ENCODE measurements at places on chromosomes 5 and 9.

DNA sequence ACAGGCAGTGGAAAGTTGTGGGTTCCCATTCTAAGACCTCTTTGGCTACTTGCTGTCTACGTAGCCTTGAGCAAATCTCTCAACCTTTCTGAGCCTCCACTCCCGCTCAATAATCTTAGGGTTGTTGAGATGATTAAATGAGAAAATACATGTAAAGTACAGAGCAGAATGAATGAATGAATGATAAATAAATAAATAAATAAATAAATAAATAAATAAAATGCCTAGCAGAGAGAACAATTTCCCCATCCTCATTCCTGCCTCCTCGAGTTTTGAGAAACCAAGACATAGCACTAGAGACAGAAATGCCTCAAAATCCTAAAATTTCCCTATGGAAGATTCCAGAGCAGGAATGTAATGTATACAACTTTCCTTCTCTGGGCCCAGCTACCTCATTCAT is 128.3 kb upstream of the RAD23B start:
- DNase-seq: no peak

DNA sequence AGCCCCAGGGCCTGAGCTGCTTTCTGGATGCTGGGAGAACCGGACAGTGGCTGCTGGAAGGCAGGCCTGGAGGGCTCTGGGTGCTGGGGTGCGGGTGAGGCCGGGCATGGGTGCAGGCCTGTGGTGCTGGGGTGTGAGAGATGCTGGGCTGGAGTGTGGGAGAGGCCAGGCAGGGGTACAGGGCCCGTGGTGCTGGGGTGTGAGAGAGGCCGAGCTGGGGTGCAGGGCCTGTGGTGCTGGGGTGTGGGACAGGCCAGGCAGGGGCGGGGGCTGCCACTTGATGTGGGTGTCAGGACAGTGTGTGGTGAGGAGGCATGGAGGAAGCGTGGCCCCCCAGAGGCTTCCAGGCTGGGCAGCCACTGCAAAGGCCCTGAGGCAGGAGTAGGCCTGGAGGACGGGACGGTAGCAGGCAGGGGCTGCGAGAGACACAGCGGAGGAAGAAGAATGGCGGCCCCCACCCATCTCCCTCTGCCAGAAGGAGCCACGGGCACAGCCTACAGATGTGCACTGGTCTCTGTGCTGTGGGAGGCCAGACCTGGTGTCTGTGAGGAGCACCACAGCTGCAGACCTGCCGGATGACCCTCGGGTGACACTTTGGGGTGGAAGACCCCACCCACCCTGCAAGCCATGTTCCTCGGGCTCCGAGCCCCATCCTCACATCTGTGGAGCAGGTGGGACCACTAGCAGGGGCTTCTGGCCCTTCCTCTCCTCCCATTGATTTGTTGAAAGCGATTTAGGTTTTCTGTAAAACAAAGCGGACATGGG is 9.3 kb downstream of the NKD2 start:
- no peak for DNase-seq

DNA sequence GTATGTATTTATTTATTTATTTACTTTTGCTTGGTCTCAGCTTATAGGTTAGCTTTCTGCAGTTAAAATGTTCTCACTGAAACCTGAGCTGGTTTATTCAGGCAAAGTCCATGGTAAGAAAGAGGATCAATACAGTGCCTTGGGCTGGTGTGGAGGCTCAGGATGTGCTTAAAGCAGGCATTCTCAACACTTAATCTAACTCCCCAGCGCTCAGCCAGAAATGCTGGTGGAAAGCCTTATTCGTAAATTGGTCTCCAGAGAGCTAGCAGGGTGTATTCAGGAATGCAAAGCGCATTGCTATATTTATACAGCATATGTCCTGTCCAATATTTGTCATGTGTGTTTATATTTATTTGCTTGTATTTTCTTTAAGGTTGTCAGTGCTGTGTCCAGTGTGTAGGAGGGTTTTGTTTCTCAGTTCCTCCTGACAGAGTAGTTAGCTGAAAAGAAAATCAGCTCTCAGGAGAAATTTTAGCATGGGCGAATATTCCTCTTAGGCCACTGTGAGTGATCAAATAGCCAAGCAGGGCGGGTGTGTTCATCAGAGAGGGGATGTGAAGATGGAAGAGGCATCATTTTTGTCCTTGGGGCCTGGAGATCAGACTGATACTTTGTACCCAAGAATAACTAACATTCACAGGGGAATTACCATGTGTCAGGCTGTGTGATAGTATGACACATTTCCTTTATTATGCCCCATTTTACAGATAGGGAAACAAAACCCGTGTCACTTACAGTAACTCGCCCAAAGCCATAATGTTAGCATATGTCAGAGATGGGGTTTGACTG is 65.8 kb downstream of the DOCK2 start:
- DNase-seq: no peak

- no peak for DNase-seq
These were observed 457 bp upstream of the CDH18 start for GRCh38 chr5:19988457-19988856.

DNA sequence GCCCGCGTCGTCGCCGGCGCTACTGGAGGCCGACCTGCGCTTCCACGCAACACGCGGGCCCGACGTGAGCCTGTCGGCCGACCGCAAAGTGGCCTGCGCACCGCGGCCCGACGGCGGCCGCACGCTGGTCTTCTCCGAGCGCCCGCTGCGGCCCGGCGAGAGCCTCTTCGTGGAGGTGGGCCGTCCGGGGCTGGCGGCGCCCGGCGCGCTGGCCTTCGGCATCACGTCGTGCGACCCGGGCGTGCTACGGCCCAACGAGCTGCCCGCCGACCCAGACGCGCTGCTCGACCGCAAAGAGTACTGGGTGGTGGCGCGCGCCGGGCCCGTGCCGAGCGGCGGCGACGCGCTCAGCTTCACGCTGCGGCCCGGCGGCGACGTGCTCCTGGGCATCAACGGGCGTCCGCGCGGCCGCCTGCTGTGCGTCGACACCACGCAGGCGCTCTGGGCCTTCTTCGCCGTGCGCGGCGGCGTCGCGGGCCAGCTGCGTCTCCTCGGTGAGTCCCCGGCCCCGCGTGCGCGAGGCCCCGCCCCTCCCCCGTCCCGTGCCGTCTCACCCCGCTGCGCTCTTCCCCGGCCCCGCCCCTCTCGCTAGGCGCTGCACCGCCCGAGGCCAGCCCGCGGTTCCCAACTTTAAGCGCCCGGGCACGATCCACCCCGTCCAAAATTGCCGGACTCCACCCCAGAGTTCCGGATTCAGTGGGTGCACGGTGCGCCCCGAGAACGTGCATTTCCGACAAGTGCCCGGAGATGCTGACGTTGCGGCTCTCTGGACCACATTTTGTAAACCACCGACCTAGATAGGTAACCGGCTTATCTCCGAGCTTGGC is 42.8 kb downstream of the NEURL1B start:
- DNase-seq: no peak

GRCh38 chr9:130288393-130288792 is 22.8 kb downstream of the HMCN2 start:
- DNase-seq: no peak

- no peak for DNase-seq
These were observed 181.2 kb downstream of the SLC12A2 start for GRCh38 chr5:128264564-128265360.

DNA sequence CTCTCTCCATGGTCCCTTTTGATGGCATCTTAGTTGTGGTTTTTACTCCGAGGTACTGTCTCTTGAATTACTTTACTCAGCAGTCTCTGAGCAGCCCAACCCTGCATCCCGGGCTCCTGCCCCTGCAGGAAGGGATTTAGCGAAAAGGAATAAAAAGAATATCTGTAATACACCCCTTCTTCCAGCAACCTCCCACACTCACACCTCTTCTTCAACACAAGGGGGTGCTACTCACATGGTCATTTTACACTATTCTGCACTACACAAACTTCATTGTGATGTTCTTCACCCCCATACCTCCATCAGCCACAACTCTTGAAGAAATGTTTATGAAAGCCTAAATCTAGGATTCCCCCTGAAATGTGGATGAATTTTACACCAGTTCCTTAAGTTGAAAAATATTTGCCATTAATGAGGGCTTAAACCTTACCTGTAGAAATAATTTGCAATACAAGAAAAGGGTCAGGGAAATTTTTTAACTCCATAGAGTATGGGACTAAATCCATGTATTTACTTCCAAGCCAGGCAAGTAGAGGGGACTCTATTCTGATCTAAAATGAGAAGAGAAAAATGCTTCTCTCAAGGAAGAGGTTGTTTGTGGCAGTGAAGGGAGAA is 26.0 kb downstream of the TPD52L3 start:
- peak; percentile 35 for DNase-seq

DNA sequence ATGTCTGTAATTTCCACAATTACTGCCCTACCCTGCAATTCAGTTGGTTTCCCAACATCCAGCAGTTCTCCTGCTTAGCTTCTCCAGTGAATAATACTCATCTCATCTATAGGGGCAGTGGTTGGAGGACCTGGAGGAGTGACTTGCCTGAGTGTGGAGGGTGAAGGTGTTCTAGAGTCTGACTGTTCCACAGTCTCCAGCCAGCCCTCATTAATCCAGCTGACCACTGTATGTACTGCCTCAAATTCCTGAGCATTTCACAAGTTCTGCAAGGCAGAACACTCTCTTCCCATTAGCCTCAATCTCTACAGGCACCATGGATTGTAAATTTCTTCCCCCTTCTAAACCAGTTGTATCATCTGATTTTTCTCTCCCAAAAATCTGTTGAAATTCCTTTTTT is 147.4 kb upstream of the NFIL3 start:
- no peak for DNase-seq

DNA sequence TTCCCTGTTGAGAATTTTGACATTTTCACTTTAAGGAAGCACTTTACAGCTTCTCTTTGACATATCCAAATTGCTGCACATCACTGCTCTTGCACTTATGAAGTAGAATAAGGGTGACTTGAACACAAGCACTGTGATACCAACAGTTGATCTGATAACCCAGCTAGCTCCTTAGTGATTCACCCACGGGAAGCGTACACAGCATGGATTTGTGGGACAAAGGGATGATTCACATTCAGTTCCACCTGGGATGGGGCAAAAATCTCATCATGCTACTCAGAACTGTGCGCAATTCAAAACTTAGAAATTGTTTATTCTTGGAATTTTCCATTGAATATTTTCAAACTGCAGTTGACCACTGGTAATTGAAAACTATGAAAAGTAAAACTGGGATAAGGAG is 1565.5 kb upstream of the CDH9 start:
- no peak for DNase-seq

DNA sequence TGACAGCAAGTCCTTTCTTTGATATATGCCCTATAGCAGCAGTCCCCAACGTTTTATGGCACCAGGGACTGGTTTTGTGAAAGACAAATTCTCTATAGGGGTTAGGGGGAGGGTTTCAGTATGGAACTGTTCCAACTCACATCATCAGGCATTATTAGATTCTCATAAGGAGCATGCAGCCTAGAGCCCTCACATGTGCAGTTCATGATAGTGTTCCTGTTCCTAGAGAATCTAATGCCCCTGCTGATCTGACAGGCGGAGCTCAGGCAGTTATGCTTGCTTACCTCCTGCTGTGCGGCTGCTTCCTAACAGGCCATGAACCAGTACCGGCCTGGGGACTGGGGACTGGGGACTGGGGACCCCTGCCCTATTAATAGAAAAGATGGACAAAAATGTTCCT is 2.7 kb upstream of the RAPGEF6 start:
- no peak for DNase-seq

DNA sequence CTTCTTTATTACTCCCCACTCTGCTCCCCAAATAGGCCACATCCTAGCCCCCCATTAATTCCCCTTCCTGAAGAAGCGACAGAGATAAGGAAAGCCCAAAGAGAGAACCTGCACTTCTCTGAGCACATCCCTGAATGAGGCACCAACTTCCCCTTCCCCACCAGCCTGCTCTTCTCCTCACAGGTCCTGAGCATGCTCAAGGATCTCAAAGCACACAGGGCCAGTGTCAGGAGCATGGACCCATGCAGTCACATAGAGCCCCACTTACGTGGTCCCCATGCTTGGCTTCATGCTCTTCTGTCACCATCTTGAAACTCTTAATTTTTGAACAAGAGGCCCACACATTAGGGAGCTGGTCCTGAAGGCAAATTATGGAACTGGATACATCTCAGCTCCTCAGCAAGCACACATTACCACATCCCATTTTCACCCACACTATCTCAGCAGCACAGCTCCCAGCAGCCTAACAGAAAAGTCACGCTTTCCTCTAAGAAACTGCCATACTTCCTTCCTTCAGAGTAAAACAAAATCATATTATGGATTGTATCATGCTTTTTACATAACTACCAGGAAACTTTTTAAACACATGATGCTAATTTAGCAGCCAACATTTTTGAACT is 99.8 kb downstream of the NFIB start:
- DNase-seq: no peak

GRCh38 chr9:118954857-118955256 is 414.4 kb downstream of the BRINP1 start:
- no peak for DNase-seq

- DNase-seq: no peak
These were observed 30.9 kb upstream of the SHOC1 start for GRCh38 chr9:111825468-111826145.

GRCh38 chr5:29367176-29367833 is 1826.2 kb upstream of the CDH6 start:
- DNase-seq: peak; percentile 2

GRCh38 chr9:134402182-134402581 is 75.9 kb downstream of the RXRA start:
- DNase-seq: no peak

DNA sequence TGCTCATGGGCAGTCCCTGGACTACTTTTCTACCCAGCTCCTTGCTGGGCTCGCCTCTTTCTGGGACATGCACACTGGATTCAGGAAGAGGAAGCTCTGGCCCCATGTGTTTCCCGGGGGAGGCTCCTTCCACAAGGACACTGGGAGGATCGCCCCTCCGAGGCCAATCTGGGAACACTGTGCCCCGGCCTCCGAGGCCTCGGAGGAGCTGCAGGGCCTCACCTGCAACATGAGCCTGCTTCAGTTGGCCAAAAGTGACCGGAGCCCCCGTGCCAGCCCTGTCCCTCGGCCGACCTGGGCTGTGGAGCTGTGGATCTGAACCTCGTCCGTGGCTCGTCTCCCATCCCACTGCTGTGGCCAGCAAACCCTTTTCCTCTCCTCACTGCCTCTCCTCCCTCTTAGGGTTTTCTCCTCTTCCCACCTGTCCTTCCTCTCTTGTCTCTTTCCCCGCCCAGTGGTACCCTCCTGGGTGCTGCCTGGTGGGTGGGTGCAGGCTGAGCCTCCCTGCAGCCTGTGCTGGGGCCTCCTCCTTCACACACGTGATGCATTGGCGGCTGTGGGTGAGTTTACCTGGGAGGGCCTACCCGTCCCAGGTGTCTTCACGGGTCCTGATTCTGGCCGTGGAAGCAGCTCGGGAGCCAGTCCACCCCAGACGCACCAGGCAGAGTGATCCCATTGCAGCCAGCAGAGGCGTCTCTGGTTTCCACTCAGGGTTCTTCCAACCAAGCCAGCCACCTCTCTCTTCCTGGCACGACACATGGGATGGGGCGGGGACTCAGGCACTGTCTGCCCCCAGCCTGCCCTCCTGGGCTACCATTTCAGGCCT is 241.8 kb downstream of the CACNA1B start:
- no peak for DNase-seq

DNA sequence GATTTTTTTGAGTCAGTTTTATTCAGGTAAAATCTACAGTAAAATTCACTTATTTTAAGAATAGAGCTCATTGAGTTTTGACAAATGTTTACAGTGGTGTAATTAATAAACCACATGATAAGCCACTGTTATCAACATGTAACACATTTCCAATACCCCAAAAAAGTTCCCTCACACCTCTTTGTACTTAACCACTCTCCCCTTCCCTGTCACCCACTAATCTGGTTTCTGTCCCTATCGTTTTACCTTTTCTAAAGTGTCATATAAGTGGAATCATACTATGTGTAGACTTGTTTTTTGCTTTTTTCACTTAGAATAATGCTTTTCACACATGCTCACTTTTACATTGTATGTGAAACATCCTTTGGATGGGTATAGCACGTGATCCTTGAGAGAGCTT is 127.2 kb downstream of the KDM4C start:
- DNase-seq: no peak
